ENCODE measurements at places on chromosomes 6 and 20.

DNA sequence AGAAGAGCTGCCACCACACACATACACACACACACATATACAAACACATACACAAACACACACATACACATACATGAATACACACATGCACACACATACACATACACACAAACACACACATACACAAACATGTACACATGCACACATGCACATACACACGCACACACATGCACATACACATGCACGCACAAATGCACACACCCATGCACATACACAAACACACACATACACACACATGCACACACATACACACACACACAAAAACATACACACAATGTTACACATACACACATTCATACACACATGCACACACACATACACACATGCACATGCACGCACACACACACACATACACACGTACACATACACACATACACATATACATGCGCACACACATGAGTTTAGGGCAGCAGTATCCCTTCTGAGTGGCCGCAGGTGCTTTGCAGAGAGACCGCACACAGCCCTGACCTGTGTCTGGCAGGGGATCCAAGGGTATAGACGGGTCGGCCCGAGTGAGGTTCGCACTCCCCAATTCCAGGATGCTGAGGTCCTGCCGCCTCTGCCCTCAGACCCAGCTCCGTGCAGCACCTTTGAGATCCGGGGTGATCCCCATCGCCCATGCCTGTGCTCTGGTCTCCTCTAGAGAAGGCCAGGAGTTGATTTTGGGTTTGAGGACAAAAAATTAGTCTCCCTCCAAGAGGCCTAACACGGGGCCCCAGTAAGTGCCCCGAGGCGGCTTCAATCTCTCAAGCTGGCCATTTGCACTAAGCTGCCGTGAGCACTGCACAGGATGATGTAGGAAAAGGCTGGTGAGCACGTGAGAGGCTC lies 56.8 kb downstream of the TMEM242 start:
- no peak for DNase-seq

DNA sequence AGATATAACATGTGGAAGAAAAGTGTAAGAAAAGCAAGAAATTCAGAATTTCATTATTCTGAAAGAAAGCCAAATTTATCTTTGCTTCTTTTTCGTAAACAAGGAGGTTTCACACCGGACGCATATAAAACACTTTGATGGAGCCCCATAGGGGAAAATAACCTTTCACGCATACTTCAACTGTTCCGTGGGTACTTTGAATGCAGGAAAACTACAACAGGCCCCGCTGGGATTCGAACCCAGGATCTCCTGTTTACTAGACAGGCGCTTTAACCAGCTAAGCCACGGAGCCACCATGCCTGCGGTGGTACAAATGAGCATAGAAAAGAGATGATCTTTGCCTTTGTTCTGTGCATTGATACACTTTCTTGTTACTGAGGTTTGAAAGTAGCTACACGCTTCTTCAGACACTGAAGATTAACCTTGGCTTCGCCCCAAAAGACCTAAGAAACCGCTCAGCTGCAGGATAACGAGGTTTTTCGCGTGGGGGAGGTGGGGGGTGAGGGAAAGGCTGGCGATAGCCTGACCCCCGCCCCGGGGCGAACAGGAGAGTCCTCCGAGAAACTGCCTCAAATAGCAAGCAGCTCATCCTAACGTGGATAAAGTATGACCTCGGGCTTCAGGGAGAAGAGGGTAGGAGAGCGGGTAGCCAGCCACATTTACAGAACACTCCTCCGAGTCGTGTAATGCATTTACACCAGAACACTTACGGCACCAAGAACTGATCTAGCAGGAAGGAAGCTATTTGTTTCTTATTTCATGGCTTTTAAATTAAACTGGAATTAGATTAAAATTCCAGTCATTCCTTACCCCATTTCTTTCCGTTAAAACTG lies 5.3 kb upstream of the HMGN4 start:
- DNase-seq = peak; percentile 86

- no peak for DNase-seq
These were observed 45.1 kb downstream of the COL9A1 start for GRCh38 chr6:70257768-70258273.

DNA sequence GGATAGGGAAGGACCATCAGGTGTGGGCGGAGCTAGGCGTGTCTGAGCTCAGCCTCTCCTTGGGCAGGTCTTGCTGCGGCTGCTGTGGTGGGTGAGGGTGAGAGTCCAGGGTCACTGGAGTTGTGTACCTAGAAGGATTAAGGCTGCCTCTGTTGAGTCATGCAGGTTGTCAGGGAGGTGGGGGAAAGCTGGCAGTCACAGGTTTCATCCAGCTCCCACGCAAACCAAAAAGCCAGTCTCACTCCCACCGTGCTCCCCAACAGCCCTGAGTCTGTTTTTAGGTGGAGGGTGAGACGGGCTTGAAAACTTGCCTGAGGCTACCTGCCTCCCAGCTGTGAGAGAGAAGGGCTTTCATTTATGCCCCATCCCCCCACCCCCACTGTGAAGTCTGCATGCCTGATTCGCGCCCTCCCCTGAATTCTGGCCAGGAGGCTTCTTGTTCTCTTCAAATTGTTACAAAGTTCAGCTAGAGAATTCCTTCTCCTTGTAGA lies 161.5 kb downstream of the MYLK4 start:
- DNase-seq = no peak

- no peak for DNase-seq
These were observed 74.5 kb downstream of the TRDN start for GRCh38 chr6:123562264-123562663.

GRCh38 chr20:17816804-17817587 lies 117.2 kb downstream of the BANF2 start:
- no peak for DNase-seq

DNA sequence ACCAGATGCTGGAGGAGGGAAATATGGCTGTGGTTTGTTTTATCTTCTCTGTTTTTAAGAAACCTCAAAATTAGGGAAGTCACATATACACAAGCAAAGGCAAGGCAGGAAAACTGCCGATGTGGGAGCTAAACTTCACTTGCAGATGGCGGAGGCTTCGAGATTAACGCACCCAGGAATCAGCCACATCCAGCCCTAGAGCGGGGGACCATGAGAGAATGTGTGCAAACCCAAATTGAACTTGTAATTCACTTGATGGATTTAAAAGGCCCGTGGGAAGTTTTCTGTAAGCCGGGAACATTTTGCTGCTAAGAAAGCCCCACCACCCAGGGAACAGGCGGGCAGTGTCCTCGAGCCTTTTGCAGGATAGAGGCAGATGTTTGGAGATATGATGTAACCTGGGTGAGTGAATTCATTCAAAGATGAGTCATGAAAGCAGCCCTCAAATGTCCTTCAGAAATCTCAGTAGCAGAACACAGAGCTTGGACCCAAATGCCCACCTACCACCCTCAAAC lies 39.9 kb downstream of the PREX1 start:
- DNase-seq = no peak

DNA sequence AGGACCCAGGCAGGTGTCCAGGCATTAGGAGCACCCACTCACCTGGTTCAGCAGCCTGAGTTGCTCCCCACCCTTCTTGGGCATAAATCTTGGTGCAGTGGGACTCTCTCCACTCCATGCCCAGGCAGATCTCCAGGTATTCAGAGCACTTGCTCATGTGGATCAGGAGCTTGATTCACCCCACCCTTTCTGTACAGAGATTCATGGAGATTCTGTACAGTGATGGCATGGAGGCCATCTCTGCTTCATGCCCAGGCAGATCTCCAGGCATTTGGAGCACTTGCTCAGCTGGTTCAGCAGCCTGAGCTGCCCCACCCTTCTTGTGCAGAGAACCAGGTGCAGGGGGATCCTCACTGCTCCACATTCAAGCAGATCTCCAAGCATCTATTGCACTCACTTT lies 44.1 kb downstream of the BEND6 start:
- DNase-seq = no peak

DNA sequence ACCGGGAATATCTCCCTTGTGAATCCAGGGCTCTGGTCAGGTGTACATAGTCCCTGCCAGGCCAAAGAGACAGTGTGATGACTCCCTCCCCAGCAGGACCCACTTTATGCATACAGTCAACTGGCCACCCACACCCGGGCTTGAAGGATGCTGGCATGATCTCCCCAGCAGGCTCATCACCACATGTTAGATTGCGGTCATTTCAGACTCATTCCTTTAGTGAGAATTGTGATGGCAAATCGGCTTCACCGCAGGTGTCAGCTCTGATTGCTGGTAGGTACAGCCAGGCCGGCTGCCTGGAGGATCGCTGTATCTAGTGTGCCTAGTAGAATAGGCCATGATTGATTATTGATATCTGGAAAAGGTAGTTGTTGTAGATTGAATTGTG lies 24.5 kb downstream of the CD83 start:
- no peak for DNase-seq

- DNase-seq = no peak
These were observed 1.9 kb upstream of the BMP2 start for GRCh38 chr20:6765469-6766058.

GRCh38 chr6:3414327-3415081 lies 42.3 kb downstream of the SLC22A23 start:
- no peak for DNase-seq

- peak; percentile 22 for DNase-seq
These were observed 87.2 kb downstream of the PDE7B start for GRCh38 chr6:135938576-135939207.

DNA sequence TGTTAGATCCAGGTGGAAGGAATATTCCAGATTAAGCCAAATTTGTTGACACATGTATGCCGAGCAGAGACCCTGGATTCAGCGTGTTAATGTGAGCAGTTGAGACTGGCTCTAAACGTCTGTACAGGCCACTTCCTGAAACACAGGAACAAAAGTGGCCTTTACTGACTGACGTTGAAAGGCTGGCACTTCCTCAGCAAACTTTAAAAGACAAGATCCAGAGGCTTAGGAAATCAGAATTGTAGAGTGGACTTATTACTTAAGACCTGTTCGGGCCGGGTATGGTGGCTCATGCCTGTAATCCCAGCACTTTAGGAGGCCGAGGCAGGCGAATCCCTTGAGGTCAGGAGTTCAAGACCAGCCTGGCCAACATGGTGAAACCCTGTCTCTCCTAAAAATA lies 125.7 kb upstream of the ARID1B start:
- no peak for DNase-seq

DNA sequence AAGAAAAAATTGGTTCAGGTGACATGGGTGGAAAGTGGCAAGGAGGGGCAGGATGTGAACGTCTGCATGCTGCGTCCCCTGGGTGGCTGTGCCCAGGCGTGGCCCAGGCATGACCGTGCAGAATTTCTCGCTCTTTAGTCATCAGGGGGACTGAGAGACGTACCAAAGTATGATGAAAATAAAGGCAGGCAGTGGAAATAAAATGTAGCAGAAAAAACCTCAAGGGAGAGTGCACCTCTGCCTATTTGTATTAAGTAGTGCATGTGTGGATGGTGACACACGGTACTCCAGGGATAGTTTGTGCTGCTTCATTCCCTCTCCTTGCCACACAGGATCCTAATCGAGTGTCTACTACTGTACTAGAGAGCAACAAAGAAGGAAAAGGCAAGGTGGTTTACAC lies 81.1 kb downstream of the ATP9A start:
- no peak for DNase-seq

DNA sequence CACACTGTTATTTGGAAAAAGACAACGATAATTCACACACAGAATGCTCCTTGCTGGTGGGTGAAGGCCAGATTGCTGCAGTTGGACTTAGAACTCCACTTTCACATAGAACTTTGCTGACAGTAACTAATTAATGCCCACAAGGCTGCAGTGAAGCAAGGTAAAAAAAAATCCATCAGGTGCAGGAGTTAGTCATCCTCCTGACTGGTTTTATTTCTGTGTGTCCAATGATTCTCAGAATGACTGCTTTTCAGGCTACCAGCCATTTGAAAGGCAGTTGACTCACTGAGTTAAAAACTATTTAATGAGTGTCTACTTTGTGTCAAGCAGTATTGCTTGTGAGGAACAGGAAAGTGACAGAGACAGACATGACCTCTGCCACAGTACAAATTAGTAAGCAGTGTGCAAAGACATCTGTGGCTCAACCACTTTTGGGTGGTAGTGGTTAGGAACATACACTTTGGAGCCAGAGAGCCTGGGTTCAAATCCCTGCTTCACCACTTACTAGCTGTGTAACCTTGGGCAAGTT lies 41.9 kb downstream of the ELOVL5 start:
- no peak for DNase-seq

DNA sequence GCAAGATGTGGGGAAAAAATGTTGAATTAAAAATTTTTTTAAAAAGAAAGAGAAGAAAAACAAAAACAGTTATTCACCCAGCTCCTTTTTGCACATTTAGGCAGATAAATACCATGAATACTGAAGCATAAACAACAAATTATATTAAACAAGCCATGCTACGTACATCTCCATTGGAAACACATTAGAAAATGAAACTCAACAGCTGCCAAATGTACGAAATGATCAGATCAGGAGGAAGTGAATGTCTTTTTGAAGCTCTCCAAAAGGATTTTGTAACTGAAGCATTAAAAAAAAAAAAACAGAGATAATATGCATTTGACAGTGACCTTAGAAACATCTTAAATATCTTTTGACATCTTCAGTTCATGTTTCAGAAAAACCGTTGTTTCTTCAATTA lies 56.7 kb downstream of the CD83 start:
- DNase-seq = no peak

DNA sequence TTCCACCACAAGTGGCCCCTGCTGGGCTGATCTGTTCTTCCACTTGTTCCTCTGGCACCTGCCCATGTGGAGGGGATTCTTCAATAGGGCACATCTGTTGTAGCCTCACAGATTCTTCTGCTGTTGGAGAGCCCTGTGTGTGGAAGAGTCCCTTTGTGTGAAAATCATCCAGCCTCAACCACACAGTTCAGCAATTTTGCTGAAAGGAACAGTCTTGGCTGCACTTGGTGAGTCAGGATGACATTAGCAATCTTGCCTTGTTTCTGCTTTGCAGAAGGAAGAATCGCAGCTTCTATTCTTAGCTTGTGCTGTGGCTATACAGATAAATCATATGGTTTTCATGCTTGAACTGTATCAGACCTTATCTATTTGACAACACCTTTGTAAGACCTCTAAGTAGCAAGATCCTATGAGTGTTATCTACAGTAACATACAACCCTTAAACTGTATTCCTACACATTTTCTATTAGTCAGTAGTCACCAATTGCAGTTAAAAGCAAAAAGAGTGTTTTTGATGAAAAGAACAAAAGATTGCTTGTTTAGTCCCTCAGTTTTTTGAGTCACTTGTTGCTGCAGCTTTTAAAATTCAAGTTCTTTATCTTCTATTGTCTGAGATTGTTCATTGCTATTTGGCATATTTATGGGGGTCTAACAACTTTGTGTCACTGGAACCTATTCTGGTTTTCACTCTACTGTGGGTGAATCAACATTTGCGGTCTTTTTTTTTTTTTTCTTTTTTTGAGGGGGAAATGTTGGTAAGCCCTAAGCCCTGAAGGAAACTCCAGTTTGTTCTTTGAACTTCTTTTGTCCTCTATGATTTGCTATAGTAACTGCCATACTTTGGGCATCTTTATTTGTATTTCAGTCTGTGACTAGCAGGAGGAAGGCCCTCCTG lies 231.6 kb downstream of the TFAP2B start:
- no peak for DNase-seq

DNA sequence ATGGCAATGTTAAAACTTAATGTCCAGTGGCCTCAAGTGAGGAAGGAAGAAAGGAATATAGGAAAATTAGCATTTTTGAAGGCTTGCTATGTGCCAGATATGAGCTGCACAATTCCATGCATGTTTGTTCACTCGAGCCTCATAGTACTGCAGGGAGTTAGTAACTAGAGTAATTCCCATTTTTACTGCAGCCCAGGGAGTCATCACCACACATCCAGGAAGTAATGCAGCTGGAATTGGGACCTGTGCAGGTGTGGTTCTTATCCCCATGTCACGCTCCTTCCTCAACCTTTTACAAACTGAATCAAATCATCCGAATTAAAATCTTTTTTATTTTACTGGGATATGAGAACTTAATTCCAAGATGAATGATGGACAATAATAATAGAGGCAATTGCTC lies 149.5 kb upstream of the MAFB start:
- DNase-seq = no peak

GRCh38 chr6:102655823-102656222 lies 1262.3 kb downstream of the GRIK2 start:
- no peak for DNase-seq
